ENCODE measurements at places on chromosomes 1 and 21.

DNA sequence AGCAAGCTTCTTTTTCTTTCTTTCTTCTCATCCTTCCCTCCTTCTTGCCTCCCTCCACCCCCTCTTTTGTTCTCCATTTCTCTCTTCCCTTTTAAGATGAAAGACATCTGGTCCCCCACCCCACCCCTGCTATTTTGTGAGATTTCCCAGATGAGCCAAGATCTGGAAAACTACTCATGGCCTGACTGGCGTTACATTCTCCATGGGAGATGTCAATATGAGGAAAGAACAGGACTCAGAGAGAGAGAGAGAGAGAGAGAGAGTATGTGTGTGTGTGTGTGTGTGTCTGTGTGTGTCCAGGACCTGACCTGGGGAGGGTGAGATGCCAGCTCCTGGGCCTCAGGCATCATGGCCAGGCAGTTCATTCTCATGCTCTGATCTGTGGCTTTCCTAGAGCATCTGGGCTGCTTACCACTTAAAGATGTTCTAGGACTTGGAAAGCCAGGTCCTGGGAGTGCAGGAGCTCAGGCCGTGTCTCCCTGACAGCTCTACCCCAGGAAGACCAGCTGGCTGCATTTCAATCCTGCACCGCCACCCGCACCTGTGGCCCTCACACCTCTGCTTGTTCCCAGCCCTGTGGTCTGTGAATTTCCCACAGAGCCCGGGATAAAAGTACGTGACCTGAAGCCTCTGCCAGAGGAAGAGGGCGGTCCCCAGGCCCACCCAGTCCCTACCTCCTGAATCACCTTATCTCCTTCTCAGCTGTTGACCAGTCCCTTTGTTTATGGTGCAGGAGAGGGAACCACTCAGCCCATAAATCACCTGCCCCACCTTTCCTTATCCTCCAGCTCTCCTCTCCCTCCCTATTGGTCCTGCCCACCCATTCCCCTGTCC lies 3.2 kb upstream of the BEST4 start:
- no peak for DNase-seq

DNA sequence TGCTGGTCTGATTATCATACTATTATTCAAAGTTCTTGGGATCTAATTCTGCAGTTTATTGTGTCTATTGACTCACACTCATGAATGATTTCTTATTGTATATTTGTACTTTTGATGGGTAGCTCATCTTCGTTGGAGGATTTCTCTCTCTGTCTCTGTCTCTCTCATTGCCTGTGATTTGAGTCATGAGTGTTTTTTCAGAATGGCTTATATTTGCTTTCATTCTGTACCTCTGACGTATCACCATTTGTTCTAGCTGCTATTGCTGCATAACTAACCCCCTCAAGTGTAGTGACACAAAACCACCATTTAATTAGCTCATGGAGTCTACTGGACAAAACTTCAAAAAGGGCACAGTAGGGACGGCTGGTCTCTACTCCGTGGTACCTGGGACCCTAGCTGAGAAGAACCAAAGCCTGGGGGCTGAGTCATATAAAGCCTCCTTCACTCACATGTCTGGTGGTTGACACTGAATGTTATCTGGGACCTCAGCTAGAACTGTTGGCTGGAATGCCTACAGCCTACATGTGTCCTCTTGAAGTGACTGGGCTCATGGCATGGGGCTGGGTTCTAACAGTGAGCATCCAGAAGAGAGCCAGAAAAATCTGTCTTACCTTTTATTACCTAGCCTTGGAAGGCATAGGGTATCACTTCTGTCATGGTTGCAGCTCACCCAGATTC lies 44.2 kb downstream of the TBX19 start:
- no peak for DNase-seq

DNA sequence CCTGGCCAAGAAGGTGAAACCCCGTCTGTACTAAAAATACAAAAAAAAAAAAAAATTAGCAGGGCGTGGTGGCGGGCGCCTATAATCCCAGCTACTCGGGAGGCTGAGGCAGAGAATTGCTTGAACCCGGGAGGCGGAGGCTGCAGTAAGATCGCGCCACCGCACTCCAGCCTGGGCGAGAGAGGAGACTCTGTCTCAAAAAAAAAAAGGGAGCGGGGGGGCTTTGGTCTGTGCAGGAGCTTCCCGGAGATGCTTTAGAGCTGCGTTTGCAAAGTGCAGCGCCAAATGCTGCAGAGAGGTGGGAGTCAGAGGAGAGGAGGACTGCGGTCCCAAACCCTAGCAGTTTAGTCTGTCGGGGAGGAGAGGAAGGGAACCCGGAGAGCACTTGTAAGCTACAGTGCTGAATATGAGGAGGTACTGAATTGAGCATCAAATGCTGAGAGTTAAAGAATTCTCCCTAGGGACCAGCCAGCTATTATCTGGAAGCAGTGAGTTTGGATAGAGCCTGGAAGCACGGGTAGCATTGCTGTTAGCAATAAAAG lies 569 bp downstream of the FALEC start:
- DNase-seq = no peak

- no peak for DNase-seq
Observed at GRCh38 chr1:95058974-95059373, 13.8 kb downstream of the ALG14 start.

DNA sequence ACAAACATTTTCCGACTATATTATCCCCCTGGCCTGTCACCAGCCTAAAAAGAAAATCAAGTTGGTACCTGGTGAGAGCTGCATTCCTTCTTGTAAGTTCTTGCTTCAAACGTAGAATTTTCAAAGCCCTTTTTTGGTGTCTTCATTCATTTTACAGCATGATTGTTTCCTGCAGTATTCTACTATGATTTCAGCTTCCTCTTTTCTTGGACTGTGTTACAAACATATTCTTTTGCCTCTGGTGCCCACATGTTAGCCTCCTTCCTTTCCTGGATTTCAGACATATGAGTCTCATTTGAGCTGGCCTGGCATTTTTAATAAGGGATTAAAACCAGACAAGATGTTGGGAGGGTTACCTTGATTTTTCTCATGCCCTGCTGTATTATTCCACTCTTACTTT lies 142.5 kb downstream of the PIGK start:
- no peak for DNase-seq

GRCh38 chr1:98739762-98740161 lies 78.2 kb downstream of the SNX7 start:
- no peak for DNase-seq

- DNase-seq = no peak
Observed at GRCh38 chr1:88455621-88456256, 228.3 kb upstream of the PKN2 start.

DNA sequence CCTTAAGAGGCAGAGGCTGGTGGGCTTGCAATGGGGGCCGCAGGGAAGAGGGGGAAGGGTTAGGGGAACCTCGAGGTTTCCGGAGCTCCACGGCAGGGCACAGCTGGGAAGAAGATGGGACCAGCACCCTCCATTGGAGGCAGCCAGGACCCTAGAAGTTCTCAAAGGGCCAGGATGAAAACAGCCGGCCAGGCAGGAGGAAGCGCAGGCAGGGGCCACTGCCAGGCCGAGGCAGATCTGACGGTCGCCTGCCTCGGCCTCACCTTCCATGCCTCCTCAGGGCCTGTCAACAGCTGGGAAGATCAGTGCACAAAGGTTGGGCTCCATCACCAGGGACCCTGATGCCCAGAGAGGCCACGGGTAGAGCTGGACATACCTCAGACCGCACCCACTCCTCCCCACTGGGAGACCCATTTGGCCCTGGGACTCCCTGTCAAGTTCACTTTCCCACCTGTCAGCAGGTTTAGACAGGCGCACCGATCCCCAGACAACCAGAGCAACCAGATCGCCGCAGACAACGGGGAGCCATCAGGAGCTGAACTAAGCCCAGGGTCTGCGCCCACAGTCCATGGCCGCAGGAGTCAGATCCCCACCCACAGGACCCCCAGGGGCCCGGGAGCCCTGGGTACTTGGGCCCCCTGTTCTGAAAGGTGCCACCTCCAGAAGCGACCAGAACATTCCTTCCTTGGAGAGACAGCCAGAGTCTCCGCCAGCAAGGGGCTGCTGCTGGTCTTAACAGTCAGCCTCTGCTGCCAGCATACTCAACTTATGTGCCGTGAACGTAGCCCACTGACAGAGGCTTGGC lies 2.2 kb downstream of the SLC19A1 start:
- DNase-seq = no peak

- DNase-seq = no peak
Observed at GRCh38 chr1:206772243-206772937, at the start of gene IL10. Gene IL10, minus strand, starts transcription at chr1:206772494. Its CDS starts 59 bp downstream, at chr1:206772435.

DNA sequence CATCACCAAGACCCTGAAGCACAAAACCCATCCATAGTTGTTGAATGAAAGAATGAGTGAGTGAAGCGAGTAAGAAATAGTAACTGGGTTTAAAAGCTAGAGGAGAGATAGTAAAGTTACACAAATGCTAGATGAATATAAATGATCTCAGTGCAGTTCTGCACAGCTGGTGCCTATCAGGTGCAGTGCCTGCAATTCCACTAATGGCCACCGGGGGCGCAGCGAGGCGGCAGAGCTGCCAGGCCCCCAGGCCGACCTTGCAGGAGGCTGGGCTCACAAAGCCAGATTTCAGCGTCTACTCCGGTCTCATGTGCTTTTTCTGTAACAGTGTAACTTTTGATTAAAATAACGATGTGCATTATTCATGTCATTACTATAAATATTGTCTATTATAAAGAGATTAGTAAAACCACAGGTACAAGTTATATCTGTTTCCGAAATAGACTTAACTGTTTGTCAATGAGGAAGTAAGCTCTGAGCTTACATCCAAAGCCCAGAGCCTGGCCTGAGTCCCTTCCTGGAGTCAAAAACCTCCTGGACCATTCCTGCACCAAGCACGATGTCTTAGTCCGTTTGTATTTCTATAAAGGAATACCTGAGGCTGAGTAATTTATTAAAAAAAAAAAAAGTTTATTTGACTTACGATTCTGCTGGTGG lies 477.6 kb downstream of the NPHP4 start:
- peak; percentile 58 for DNase-seq

GRCh38 chr1:217919683-217920388 lies 288.7 kb downstream of the SPATA17 start:
- no peak for DNase-seq

DNA sequence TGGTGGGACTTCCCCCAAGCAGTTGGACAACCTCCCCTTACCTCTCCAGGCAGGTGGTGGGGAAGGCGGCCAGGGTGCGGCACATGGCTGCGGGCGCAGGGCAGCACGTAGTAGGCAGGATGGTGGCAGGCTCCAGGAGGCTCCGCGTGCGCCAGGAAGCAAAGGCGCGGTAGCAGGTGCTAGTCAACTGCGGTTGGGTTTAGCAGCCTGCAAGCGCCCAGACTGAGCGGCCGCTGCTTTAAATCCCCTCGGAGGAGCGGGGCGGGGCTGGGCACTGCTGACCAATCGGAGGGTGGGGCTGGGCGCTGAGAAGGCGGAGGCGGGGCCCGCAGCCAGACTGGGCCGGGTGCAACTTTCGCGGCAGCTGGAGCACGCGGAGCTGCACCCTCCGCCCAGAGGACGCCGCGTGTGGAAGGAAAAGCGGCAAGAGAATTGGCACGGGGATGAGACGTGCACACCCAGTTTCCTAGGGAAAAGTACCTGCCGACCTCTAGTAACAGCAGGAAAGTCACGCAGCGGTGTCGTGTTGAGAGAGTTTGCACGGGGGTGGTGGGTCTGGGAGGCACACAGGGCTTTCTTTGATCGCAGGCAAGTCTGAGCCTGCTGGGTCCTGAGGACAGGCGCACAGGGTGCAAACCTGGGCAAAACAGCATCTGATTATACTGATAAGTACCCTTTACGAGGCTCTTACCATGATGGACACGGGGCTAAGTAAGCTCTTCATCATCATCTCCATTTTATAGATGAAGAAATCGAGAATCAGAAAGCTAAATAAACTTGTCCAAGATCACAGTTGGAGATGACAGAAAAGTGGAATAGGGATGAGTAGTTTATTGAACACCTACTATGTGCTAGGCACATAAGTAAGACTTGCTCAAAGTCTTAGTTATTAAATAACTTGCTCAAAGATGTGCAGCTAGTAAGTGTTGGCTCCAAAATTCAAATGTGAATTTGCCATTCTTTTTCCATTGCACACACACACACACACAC lies at the start of gene RGS16:
Gene RGS16 (minus strand): TSS at position 215 of the 990 bp plus-strand sequence. CDS start 130 bp downstream, at position 85.
- DNase-seq = peak; percentile 98

- peak; percentile 86 for DNase-seq
Observed at GRCh38 chr1:40980453-40981121, 1.1 kb downstream of the CTPS1 start.

- DNase-seq = no peak
Observed at GRCh38 chr21:15281714-15282113, 216.9 kb upstream of the NRIP1 start.
